ENCODE measurements at places on chromosomes 3 and 15. TPM values are rescaled to one million over a fixed set of nuclear protein-coding genes. Genes with fewer than 3 reads are reported as not detected.
A peak's percentile ranks its signal among the peaks of the same experiment; 100 is the strongest.

DNA sequence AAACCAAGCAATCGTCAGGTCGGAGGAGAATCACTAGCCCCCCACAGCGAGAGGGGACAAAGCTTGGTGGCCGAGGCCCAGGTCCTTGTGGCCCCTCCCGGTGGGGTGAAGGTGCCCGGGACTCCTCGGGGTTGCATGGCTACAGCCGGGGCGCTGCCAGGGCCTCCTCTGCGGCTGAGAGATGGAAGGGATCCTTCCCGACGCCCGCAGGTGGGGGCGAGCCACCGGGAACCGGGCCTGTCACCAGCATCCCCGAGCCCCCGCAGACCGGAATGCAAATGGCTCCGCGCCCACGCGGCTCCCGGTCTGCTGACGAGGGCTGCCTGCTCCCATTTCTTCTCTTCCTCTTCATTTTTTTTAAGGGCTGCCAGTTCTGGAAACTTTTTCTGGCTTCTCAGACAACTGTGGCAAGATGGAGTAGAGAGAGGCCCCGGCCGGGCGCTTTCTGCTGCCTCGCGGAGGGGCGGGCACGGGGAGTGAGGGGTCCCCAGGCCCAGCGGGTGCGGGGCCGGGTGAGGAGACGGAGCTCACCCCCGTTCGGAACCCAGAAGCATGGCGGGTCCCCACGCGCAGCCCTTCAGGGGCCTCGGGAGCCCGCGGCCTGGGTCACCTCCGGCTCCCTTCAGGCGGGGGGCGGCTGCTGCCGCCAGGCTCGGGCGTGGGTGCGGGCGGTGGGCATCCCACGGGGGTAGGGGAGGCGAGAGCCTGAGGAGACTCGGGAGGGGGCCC, 27.5 kb downstream of the MELTF start:
- peak; percentile 25 for DNase-seq

- peak; percentile 86 for DNase-seq
These were observed 4.4 kb upstream of the LMAN1L start for GRCh38 chr15:74808078-74808839.

GRCh38 chr3:192482391-192482790, 244.9 kb downstream of the FGF12 start:
- DNase-seq: no peak

GRCh38 chr15:70066447-70066846, 31.3 kb downstream of the TLE3 start:
- no peak for DNase-seq

DNA sequence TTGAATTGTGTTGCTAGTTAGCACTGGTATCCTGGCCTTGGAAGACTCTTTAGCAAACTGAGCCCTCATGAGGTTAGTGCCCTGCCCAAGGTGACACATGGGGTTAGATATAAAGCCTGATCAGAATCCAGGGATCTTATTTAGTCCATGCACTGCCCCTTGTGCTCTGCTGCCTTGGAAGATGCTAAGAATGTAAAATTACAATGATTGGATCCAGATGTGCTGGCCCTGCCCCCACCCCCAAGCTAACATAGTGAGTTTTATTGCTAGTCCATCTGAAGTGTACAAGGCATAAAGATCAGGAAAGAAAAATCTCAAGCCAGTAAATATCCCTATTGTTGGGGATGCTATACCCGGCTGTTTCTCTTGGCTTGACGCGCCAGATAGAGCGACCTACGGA, 248.1 kb upstream of the C2CD4B start:
- no peak for DNase-seq

DNA sequence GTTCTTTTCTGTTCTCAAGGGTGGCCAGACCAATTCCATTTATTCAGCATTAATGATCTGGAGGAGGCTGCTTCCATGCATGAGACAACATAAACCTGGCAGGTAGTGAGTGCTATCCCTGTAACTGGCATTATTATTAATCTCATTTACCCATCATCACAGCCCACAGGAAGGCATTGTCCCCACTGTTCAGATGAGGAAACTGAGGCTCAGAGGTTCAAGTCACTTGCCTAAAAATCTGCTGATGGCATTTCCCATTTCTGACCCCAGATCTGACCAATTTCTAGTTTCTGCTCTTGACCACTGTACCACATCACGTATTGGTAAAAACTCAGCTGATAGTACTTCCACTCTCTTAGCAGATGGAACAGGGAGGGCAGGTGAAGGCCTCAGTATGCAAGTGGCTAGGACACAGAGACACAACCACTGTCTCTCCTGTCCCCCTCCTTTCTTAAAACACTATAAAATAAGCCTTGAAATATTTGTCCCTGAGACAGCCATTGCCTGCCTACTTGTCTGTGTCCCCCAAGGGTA, 36.1 kb downstream of the TRANK1 start:
- no peak for DNase-seq

DNA sequence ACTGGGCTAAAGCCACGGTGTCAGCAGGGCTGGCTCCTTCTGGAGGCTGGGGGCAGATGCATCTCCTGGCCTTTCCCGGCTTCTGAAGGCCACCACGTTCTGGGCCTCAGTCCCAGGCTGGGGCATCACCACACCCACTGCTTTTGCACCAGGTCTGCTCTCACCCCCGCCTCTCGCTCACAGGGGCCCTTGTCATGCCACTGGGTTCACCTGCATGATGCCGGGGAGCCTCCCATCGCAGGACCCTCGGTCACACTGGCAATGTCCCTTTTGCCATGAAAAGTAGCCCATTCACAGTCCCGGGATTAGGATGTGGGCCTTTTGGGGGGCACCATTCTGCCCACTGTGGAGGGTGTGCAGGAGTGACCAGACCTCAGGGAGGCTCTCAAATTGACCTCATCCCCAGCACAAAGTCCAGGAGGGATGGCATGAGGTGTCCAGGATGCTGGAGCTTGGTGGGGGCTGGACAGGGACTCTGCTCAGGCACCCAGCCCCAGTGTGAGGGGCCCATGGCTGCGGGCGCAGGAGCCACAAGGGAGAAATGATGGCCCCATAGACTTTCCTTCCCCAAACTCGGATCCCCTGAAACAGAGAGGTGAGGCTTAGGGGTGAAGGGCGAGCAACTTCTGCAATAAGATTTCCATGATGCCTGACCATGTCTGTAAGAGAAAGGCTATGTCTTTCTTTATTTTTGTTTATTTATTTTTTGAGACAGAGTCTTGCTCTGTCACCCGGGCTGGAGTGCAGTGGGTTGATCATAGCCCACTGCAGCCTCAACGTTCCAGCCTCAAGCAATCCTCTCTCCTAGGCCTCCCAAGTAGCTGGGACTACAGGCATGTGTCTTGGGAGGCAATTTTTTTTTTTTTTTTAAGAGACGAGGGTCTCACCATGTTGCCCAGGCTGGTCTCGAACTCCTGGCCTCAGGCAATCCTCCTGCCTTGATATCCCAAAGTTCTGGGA, 189.1 kb downstream of the GOLGA6L6 start:
- DNase-seq: no peak

- no peak for DNase-seq
These were observed 209.8 kb downstream of the PDCD6IP start for GRCh38 chr3:34008191-34008590.

- DNase-seq: no peak
These were observed 3.1 kb upstream of the TATDN2 start for GRCh38 chr3:10245081-10245712.

DNA sequence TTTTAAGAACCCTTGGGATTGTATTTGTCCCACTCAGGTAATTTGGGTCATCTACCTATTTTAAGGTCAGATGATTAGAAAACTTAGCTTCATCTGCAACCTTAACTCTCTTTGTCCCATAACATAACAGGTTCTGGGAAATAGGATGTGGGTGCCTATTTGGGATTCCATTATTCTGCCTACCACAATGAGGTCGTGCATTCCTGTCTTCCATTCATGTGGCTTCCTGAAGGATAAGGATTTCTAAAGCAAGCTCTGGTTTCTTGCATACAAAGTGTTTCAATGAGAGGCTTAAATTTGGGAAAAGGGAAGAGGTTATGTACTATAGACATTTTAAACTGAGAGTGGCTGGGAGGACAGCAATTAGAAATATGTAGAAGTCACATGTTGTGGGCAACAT, 190.3 kb downstream of the MCTP2 start:
- no peak for DNase-seq

DNA sequence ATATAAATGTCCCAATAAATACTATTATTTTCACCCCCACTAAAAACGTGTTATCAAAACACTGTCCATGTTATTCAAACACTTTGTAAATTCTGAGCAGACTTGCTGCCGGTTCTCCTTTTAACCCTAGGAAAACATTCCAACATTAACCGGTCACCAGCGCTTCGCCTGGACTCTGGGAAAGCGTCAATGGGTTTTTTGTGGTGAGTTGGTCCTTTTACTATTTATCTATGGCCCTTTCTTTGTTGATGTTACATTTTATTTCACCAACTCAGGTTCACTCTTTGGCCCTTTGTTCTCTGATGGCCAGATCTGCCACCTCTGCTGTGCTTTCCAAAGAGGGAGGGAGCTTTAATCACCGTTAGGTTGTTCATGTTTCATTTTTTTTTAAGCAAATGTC, 4.1 kb upstream of the EOMES start:
- DNase-seq: no peak

DNA sequence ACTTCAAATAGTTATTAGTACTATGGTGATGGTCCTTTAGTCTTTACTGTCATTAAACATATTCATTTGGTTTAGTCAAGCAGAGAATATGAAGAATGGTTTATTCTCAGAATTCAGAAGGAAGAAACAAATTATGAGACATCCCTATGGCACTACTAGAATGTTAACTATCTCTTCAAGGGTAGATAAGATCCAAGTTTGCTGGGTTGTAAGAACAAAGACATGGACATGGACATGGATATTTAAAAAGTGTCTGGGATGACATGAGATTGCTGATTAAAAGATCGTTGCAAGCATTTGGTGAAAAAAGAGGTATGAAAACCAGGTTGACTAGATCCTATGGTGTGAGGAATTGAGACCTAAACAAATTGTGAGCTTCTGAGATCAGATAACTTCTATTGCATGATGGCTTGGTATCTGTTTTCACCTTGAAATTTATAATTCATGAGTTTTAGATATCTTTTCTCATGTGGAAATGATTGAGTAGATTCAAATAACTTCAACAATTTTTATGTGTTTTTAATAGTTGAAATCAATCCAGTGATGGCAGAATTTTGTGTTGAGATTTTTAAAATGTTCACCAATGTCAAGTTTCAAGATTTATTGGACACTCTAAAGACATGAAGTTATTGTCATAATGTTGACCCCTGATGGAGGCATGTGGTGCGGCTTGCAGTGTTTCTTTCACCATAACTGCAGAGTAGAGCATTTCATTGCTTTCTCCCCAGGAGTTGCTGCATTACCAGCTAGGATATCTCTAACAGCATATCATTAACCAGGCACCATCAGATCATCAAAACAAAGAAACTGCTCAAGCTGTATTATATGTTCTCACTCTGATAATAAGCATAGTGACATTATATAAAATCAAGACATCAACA, 72.6 kb downstream of the NAALADL2 start:
- DNase-seq: no peak

DNA sequence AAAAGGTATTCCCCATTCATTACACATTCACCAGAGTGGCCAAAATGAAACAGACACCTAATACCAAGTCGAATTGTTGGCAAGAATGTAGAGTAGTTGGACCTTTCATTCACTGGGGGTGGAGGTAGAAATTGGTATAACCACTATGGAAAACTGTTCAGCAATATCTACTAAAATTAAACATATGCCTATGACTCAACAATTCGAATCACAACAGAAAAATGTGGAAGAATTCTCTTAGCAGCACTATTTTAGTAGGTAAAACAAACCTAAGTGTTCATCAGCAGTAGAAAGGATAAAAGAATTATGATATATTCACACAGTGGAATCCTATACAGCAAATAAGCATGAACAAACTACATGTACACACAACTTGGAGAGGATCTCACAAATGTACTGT, 30.6 kb downstream of the POLG start:
- no peak for DNase-seq

- no peak for DNase-seq
These were observed 59.1 kb upstream of the FRMD4B start for GRCh38 chr3:69445024-69445423.

DNA sequence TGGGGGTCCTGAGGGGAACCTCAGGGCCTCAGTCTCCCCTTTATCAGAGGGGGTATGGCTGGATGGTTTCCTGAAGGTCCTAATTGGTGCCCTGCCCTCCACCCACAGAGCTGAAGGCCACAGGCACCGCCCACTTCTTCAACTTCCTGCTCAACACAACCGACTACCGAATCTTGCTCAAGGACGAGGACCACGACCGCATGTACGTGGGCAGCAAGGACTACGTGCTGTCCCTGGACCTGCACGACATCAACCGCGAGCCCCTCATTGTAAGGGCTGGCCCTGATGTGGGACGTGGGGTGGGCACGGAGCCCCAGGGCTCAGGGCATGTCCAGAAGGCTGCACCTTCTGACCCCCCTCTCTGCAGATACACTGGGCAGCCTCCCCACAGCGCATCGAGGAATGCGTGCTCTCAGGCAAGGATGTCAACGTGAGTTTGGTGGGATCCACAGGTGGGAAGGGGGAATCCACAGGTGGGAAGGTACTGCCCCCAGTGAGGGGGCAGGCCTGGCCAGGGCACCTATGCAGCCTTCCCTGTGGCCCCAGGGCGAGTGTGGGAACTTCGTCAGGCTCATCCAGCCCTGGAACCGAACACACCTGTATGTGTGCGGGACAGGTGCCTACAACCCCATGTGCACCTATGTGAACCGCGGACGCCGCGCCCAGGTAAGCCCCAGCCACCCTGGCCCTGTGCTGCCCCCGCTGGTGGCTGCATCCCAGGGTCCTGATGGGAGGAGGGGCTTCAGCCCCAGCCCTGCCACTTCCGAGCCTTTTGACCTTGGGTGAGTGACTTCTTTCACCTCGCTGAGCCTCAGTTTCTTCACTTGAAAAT, 17.5 kb upstream of the GNAT1 start:
- no peak for DNase-seq

- no peak for DNase-seq
These were observed 17.5 kb downstream of the POPDC2 start for GRCh38 chr3:119642746-119643473.

GRCh38 chr3:149273096-149273751, 51.6 kb upstream of the CP start:
- no peak for DNase-seq

GRCh38 chr15:40928821-40929659, at the start of gene DLL4:
Gene DLL4, plus strand, starts transcription at chr15:40929340. Its CDS starts 329 bp downstream, at chr15:40929669.
- peak; percentile 86 for DNase-seq

Gene ARGFX
- total RNA-seq: not detected

Gene PDE12
- 19.8 TPM for total RNA-seq

Gene GASK1A
- 1.1 TPM for total RNA-seq

Measured in left colon (tissue), 2 donors.